Endothelial cell (in vitro differentiated cells): ENCODE measurements at places on chromosomes 12 and 14. TPM values are rescaled to one million over a fixed set of nuclear protein-coding genes. Genes with fewer than 3 reads are reported as not detected.

GRCh38 chr14:102046337-102047278, 40.2 kb downstream of the HSP90AA1 start:
- peaks cover 4% of the 10 kb centered on the region for H3K27me3 ChIP-seq
- peak; percentile 44 for DNase-seq
- H3K4me3 ChIP-seq = peak overlapping the region; percentile 53
- H3K27ac ChIP-seq = peak overlapping the region; percentile 13
- peaks cover 48% of the 10 kb centered on the region for H3K36me3 ChIP-seq

- H3K4me3 ChIP-seq = no peak overlapping the region
- H3K27ac ChIP-seq = no peak overlapping the region
- H3K4me1 ChIP-seq = peaks cover 16% of the 10 kb centered on the region
- no peak for DNase-seq
These were observed 76.3 kb upstream of the FUT8 start for GRCh38 chr14:65336191-65336591.

DNA sequence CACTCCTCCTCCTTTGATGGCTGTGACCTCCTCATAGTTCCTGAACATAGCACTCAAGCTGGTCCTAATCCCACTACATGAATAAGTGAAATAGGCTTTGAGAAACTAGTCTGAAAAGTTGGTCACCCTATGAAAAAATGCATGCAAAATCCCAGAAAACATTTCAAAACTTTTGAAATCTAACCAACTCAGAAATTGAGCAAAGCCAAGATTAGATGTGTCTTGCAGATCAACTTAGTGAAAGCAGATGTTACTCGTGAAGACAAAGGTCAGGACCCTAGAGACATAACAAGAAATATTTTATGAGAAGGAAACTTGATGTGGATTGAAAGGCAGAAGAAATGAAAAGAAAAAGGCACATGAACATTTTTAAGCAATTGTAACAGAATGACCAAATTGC, 63.3 kb downstream of the TSHR start:
- no peak overlapping the region for H3K27ac ChIP-seq
- no peaks in the 10 kb centered on the region for H3K27me3 ChIP-seq
- no peaks in the 10 kb centered on the region for H3K4me1 ChIP-seq
- no peak for DNase-seq
- H3K4me3 ChIP-seq = no peak overlapping the region

GRCh38 chr12:122150127-122150681, 23.8 kb downstream of the IL31 start:
- H3K4me1 ChIP-seq = peaks cover 9% of the 10 kb centered on the region
- H3K27me3 ChIP-seq = peaks cover 12% of the 10 kb centered on the region
- DNase-seq = no peak

DNA sequence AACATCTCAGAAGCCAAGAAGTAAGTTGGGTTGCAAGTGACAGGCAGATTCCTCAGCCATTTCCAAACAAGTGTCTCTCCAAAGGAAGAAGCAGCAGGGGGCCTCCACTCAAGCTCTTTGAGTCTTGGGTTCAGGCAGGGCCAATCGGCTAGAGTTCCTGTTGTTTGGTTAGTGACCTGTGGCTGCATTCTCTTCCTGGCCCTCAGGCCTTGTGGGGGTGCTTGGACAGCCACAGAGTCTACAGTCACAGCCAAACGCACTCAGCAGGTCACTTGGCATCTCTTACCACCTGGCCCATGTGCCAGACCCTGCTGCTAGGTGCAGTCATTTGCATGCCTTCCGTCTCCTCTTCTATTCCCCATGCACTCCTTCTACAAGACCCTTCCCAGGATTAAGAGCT, 353.9 kb downstream of the GRIN2B start:
- peaks cover 6% of the 10 kb centered on the region for H3K27me3 ChIP-seq
- H3K36me3 ChIP-seq = no peaks in the 10 kb centered on the region
- H3K27ac ChIP-seq = no peak overlapping the region
- no peak overlapping the region for H3K4me3 ChIP-seq
- no peaks in the 10 kb centered on the region for H3K4me1 ChIP-seq
- no peak for DNase-seq

GRCh38 chr12:106134294-106134949, 4.3 kb downstream of the NUAK1 start:
- DNase-seq = no peak
- H3K36me3 ChIP-seq = peaks cover 4% of the 10 kb centered on the region
- H3K27me3 ChIP-seq = peaks cover 9% of the 10 kb centered on the region
- H3K4me1 ChIP-seq = peaks cover 53% of the 10 kb centered on the region
- no peak overlapping the region for H3K4me3 ChIP-seq

- H3K27ac ChIP-seq = no peak overlapping the region
- DNase-seq = no peak
- H3K36me3 ChIP-seq = no peaks in the 10 kb centered on the region
- peaks cover 5% of the 10 kb centered on the region for H3K27me3 ChIP-seq
- H3K4me1 ChIP-seq = peaks cover 29% of the 10 kb centered on the region
These were observed 253.1 kb upstream of the FKBP4 start for GRCh38 chr12:2541631-2542204.

- H3K27me3 ChIP-seq = no peaks in the 10 kb centered on the region
- H3K36me3 ChIP-seq = no peaks in the 10 kb centered on the region
- no peak overlapping the region for H3K4me3 ChIP-seq
- no peak for DNase-seq
- H3K27ac ChIP-seq = no peak overlapping the region
- H3K4me1 ChIP-seq = no peaks in the 10 kb centered on the region
These were observed 277.5 kb downstream of the NUAK1 start for GRCh38 chr12:105861227-105861626.

DNA sequence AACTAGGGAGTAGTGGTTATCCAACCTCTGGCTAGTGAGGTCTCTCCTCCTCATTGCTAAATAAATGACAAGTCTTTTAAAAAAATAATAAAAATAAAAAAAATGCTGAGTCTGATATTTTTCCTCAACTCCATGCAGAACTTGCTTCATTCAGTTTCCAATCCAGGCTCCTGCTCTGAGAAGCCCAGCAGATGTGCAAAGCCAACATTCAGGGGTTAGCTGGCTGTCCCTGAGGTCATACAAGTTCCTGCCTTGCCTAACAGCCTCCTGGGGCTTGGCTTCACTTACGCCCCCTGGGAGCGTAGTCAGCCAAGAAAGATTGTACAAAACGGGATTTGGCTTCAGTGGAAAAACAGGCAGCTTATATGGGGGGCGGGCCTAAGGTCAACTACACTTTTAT, 23.3 kb downstream of the RTRAF start:
- no peak overlapping the region for H3K4me3 ChIP-seq
- H3K4me1 ChIP-seq = peaks cover 54% of the 10 kb centered on the region
- no peak overlapping the region for H3K27ac ChIP-seq
- H3K36me3 ChIP-seq = peaks cover 15% of the 10 kb centered on the region

GRCh38 chr14:104927901-104928300, 3.2 kb downstream of the PLD4 start:
- no peak for DNase-seq
- H3K36me3 ChIP-seq = no peaks in the 10 kb centered on the region
- no peak overlapping the region for H3K27ac ChIP-seq
- no peak overlapping the region for H3K4me3 ChIP-seq

CSRP2 gene
- total RNA-seq = 185 TPM

LPCAT3 gene
- 40.2 TPM for total RNA-seq

TMEM63C gene
- total RNA-seq = 6.6 TPM

TSHR gene
- not detected for total RNA-seq

POTEG gene
- total RNA-seq = not detected
